ENCODE measurements at places on chromosomes 2 and 18. TPM values are rescaled to one million over a fixed set of nuclear protein-coding genes. Genes with fewer than 3 reads are reported as not detected.

GRCh38 chr2:202184557-202184956, 53.8 kb downstream of the SUMO1 start:
- no peak overlapping the region for H3K27ac ChIP-seq
- no peak overlapping the region for H3K4me3 ChIP-seq
- DNase-seq, result no peak
- H3K36me3 ChIP-seq, result no peaks in the 10 kb centered on the region

PRSS56 gene
- not detected for total RNA-seq

GRCh38 chr2:175847128-175847527, 154.9 kb downstream of the LNPK start:
- H3K27ac ChIP-seq, result no peak overlapping the region
- peaks cover 37% of the 10 kb centered on the region for H3K27me3 ChIP-seq
- no peak overlapping the region for H3K4me3 ChIP-seq
- no peaks in the 10 kb centered on the region for H3K4me1 ChIP-seq

COL4A3 gene
- total RNA-seq, result not detected

DNA sequence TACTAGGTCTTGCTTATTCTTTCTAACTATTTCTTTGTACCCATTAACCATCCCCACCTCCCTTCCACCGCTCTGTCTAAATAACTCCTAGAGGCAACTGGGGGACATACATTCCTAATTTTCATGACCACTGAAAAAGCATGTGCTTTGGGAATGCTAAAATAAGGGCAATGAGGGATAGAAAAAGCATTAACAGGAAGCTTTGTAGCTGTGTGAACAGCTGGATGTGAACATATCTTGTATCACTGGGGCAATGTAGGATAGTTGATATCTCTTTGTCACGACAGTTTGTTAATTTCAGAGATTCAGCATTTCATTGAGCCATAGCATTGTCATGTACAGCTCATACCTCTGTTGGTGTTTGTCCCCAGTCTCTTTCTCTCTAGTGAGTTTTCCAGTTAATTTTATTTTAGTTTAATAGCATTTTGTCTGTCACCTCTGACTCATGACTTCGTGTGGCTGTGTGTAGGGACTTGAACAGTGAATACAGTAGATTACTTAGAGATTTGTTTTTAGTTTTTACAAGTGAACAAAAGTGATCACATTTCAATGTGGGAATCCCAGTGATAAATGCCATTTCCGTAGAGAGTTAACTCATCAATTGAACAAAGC, 230.3 kb upstream of the NRP2 start:
- H3K36me3 ChIP-seq, result no peaks in the 10 kb centered on the region
- H3K27ac ChIP-seq, result no peak overlapping the region
- H3K4me3 ChIP-seq, result no peak overlapping the region
- DNase-seq, result no peak
- no peaks in the 10 kb centered on the region for H3K4me1 ChIP-seq
- H3K27me3 ChIP-seq, result no peaks in the 10 kb centered on the region

- no peaks in the 10 kb centered on the region for H3K36me3 ChIP-seq
- H3K27me3 ChIP-seq, result peaks cover 9% of the 10 kb centered on the region
- no peak overlapping the region for H3K4me3 ChIP-seq
- H3K4me1 ChIP-seq, result no peaks in the 10 kb centered on the region
Observed at GRCh38 chr2:241564596-241565410, 6.3 kb downstream of the BOK start.
